ENCODE measurements at places on chromosomes 11 and 22.

- DNase-seq: no peak
These were observed 38.0 kb downstream of the MPPED1 start for GRCh38 chr22:43449831-43450225.

DNA sequence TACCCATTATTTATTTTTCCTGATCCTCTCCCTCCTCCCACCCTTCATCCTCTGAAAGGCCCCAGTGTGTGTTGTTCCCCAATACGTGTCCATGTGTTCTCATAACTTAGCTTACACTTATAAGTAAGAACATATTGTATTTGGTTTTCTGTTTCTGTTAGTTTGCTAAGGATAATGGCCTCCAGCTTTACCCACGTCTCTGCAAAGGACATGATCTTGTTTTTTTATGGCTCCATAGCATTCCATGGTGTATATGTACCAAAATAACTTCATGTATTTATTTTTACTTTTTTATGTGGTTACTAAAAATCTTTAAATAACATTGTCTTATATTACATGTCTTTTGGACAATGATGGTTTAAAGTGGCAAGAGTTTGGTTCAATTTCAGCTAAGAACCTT lies 15.2 kb downstream of the PDGFD start:
- no peak for DNase-seq

GRCh38 chr22:27713461-27713860 lies 88.1 kb downstream of the MN1 start:
- no peak for DNase-seq

DNA sequence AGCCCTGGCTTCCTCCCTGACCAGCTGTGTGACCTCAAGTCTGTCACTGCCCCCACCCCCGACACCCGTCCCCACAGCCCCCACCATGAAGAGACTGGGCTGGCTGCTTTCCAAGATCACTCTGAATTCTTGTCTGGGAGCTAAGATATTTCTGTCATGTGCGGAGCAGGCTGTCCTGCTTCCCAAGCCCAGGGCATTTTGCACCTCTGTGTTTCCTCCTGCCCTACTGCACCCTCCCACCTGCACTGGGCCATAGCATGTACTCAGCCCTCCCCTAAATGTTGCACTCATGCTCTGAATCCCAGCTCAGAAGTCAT lies 30.3 kb upstream of the MYEOV start:
- DNase-seq: no peak

DNA sequence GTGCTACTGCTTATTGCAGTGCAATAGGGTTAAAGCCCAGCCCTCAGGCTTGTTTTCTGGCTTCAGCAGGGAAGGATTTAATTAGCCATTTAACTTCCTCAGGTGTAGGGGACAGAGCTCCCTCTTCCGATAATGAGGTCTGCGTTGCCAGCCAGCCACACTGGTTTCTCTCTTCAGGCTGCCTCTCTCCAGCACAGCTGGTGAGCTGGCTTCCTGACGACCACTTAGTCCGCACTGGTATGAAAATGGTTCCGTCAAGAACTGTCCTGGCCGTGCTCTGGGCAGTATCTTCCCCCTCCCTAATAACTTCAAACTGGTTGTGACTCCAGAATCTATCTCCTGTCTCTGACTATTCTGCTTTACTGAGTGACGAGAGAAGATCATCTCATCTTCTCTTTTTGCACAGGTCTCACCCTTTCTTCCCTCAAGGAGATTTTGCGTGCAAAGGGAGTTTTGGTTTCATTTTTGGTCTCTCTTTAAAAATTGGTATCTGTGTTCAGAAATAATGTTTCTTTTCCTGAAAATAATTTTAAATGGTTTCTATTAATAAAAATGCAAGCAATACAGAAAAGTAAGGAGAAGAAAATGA lies 49.2 kb downstream of the CNTN5 start:
- peak; percentile 82 for DNase-seq

DNA sequence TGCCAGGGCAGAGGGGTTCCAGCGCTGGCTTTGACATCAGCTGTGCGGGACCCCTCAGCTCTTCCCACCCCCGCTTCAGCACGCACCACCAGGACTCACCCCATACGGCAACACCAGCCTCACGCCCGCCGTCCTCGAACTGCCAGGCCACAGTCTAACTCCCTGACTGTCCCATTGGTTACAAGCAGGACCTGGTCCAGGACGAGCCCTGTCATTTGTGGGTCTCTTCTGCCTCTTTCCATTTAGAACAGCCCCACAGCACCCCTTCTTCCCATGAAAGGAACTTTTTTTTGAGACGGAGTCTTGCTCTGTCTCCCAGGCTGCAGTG lies 81.7 kb downstream of the PHF21B start:
- DNase-seq: no peak
